ENCODE measurements at places on chromosomes 2 and 18.

- DNase-seq, result no peak
These were observed 101.4 kb upstream of the RAB6C start for GRCh38 chr2:129877795-129878775.

GRCh38 chr2:36466135-36466534 lies 110.6 kb downstream of the CRIM1 start:
- no peak for DNase-seq

DNA sequence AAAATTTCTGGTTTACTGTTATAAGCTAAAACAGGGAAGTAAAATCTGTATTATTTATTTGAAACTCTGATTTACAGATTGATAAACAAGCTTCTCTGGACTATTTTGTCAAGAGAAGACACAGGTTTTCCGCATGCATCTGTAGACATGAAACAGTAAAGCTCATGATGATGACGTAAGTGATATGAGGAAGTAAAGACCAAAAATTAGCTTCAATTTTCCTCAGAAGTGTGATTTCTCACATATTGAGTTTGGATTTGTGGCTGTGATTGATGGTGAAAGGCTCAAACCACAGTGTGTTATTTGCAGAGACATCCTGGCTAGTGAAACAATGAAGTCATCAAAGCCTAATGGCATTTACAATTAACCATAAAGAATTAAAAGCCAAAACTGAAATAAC lies 12.6 kb upstream of the LONRF2 start:
- no peak for DNase-seq

GRCh38 chr2:85308896-85309555 lies 18.8 kb downstream of the TGOLN2 start:
- DNase-seq, result no peak

DNA sequence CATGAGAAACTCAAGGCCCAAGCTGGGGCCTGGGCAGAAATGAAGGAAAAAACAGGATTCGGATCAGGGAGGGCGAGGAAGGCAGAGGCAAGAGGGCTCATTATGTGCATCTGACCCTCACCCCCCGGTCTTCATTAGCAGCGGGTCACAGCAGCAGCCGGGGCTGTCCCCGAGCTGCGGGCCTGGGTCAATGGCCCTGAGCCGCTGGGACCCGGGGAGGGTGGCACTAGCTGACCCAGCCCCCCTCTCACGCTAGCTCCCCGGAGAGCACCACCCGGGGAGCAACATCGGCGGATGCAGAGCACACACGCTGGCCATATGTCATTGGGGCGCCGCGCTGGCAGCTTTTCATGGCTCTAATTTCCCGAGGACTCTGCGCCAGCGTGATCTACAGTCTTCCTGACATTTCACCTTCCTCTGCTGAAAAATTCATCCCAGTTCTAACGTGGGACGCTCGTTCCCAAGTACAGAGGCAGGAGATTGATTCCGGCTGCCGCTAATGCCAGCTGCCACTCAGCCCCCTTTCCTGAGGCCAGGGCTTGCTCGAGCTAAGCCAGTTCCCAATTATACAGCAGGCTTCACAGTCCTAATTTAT lies 63.7 kb downstream of the EIPR1 start:
- no peak for DNase-seq

GRCh38 chr18:49588971-49589370 lies 27.1 kb downstream of the LIPG start:
- DNase-seq, result no peak

DNA sequence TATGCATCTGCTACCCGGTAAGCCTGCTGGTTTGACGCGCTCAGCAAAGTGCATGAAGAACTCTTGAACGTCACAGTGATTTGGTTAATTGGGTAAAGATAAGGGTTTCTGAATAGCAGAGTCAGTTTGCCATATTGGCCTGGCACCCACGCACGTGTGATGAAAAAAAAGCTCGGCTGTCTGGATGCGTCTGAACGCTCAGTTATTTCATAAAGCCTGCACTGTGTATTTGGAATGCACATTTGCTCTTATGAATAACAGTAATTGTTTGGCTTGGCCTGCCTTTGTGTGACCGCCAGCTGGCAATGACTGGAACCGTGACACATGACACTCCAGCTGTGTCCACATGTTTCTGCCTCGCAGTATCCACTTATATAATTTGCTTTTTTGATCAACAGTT lies 129.2 kb upstream of the MEIS1 start:
- no peak for DNase-seq

DNA sequence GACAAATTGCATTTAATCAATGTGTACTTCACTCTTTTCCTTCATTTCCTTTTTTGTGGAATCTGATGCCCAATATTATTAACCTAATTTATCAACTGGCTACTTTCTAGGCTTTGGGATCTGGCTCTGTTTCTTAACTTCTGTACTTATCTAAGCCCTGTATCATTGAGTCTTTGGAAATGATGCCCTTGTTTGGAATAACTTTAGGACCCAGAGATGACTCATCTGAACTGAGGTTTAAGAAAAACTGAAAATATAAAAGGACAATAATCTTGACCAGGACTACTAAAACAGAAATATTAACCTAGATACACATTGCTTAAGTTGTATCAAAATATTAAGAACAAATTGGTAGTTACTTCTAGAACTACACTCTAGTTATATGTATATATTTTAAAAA lies 600.8 kb downstream of the CPS1 start:
- no peak for DNase-seq

GRCh38 chr18:75364512-75365253 lies 62.8 kb downstream of the SMIM21 start:
- DNase-seq, result no peak

- no peak for DNase-seq
These were observed 20.1 kb downstream of the OTOF start for GRCh38 chr2:26457695-26458364.

DNA sequence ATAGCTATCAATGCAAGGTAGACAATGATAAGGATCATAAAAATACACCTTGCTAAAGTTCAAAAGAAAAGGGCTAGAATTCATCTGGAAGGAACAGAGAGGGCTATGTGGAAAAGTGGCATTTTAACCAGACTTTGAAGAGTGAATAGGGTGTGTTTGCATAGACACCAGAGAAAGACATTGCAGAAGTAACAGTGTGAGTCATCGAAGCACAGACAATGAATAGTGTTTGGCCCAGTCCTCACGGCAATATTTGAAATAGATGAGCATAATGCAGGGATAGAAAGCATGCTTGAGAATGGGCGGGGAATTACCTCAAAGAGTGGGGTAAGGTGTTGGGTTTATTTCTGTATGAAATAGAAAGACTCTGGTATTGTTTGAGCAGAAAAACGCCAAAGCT lies 24.2 kb downstream of the MYT1L start:
- DNase-seq, result no peak

GRCh38 chr2:80007777-80008503 lies 296.6 kb downstream of the LRRTM1 start:
- no peak for DNase-seq

DNA sequence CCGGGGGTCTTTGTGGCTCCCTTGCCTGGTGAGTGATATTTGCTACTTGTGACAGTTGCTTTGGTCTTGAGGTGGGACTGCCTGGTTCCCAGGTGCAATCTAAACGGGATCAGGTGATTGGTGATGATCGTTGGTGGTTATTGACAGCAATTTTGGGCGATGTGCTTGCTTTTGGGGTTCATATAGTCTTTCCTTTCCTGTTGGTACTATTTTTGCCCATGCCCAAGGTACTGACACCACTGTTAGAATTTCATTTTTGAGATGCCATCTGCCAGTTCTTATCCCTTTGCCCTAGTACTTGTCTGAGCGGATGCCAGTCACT lies 573 bp downstream of the WDR7 start:
- DNase-seq, result no peak

DNA sequence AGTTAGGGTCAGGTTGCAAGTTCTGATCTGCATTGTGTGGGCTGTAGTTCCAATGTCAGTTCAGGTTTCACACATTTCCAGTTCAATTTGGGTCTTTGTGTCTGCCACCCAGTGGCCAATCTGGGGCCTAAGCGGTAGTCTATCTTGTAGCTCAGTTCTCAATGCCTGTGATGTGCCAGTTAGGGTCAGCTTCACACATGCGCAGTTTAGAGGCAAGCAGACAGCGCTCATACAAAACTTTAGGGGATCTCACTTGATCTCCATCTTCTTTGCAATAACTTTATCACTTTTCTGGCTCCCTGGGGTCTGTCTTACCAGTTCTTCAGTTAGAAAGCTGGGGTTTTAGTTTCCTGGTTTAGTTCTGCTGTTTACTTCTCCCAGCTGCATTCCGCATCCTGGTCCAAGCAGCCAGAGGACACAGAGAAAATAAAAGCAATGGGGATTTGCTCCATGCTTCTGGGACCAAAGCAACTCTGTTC lies 11.0 kb upstream of the ZNF24 start:
- peak; percentile 29 for DNase-seq

DNA sequence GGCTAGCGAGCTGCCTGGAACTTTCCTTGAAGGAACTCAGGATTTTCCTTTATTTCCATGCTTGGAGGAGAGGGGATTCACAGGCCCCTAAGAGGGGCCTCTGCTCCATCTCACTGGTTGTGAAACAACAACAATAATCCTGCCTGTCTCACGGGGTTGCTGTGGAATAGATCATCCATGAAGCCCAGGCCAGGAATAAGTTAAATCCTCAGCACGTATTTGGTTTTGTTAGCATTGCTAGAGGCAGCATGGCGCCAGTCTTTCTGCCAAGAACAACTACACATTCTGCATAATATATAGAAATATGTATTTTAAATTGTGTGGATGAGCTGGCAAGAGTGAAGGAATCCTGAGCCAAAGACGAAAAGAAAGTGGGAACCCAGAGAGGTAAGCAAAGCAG lies 80.8 kb upstream of the L3MBTL4 start:
- DNase-seq, result no peak

GRCh38 chr18:48609114-48609513 lies 70.3 kb downstream of the CTIF start:
- no peak for DNase-seq

DNA sequence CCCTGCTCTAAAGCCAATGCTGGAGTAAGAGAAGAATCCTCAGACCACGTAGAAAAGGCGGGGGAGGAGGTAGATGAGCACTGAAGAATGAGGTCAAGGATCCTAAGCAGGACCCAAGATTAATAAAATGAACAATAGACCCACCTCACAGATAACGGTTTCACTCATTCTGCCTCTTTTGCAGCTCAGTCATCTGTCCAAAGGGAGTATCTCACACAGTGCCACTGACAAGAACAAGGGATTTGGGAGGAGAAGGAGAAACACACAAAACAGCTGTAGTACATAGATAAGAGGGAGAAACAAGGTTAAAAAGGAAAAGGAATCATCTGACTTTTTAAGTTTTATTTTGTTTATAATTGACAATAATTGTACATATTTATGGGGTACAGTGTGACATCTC lies 30.9 kb upstream of the SULT1C4 start:
- no peak for DNase-seq

- DNase-seq, result no peak
These were observed 330.4 kb upstream of the ETAA1 start for GRCh38 chr2:67066782-67067181.

- DNase-seq, result no peak
These were observed 174.7 kb downstream of the MC4R start for GRCh38 chr18:60197671-60198462.

GRCh38 chr2:26723991-26724750 lies 31.6 kb downstream of the KCNK3 start:
- DNase-seq, result no peak

DNA sequence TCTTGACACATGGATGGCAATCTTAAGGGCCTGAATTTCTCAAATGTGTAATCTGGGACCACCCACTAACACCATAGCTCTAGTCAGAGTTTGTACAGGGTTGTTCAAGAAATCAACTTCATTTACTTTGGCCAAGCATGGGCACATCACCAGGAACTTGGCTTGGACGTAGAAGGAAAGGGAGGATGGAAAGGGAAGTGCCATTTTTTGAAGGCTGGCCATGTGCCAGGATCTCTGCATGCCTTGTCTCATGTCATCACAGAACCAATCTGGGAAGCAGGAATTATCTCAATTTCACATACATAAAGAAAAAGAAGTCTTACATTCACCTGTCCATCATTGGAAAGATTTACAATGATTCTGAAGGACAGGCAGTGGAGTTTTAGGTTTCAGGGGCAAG lies 128.1 kb downstream of the ANTXR1 start:
- DNase-seq, result no peak

DNA sequence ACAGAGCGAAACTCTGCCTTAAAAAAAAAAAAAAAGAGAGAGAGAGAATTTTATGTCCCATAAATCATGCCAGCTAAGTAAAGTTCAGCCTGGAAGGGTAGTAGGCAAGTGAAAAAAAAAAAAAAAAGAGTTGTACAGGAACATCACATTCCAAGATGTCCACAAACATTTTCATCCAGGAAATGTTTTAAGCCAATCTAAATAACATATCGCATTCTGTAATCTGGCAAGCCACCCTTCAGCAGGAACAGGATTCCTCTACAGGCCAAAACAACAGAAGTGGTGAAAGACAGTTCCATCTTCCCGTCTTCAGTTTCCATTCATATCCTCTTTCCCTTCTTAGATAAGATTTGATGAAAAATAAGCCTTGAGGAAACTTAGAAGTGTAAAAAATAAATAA lies 1108.1 kb upstream of the DDX18 start:
- no peak for DNase-seq

DNA sequence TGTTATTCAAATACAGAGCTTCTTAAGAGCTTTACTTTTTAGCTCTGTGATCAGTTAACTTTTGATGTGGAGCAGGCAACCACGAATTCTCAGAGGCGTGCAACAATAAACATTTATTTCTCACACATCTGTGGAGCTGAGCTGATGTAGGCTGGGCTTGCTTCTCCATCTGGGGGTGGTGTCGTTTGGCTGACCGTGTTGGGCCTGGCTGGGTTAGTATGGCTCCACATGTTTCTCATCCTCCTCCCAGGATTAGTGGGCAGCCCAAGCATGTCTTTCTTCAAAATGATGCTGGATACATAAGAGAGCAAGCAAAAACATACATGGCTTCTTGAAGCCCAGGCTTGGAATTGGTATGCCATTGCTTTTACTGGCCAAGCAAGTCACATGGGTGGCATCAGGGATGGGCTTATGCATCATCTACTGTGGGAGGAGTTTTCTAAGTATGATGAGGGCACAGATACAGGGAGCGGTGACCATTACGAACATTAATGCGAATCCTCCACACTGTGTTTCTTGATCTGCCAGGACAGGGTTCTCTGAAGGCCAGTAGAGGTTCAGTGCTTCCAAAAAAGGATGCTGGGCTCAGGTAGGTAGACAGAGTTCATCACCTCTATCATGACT lies 157.0 kb upstream of the TNP1 start:
- no peak for DNase-seq

DNA sequence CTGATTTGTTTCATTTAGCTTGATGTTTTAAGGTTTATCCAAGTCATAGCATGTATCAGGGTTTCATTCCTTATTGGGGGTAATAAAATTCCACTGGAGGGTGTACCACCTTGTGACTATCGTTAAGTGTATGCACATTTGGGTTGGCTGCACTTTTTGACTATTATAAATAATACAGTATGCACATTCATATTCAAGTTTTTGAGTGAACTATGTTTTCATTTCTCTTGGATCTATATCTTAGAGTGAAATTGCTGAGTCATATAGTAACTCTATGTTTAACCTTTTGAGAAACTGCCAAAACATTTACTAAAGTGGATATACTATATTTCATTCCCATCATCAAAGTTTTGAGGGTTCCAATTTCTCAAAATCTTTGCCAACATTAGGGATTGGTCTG lies 952.7 kb downstream of the TDRD15 start:
- DNase-seq, result no peak

Data from stimulated activated CD4-positive, alpha-beta T cell treated with anti-CD3 and anti-CD28 coated beads, Interleukin-2, amount 100 ng/mL, for 48 hours (primary cell).